Kidney (tissue), 22 donors: ENCODE measurements at places on chromosomes 7 and 10.
A peak's percentile ranks its signal among the peaks of the same experiment; 100 is the strongest.

DNA sequence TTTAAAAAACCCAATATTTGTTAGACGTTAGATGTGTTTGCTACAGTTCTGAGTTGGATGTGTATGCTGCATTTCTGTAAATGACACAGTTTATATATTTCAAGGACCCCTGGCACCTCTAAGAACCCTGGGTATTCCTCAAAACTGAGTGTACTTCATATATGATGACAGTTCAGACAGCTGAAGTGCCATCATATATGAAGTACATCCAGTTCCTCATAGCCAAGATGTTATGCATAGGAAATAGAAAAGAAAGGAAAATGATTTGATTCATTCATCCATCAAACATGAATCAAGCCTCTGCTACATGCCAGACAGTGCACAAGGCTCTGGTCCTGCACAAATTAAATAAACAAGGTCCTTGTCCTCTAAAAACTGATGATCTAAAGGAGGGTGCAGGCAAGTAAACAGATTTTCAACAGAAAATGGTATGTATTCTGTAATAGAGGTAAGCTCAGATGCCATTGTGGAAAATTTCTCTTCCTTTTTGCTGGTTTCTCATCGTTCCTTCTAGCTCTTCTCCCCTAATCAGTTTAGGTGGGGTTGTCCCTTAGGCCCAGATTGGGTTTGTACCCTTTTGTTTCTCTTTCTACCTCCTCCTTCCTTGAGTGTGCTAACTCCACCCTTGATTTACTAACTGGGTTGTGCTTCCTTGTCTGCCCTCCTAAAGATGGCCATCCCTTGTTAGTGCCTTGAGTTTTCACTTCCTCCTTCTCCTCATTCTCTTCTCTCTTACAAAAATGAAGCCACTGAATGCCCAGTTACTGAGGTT lies 25.3 kb upstream of the SMIM30 start:
- DNase-seq: no peak

- DNase-seq: no peak
Measured at GRCh38 chr10:88313878-88314277, 269.2 kb downstream of the RNLS start.

DNA sequence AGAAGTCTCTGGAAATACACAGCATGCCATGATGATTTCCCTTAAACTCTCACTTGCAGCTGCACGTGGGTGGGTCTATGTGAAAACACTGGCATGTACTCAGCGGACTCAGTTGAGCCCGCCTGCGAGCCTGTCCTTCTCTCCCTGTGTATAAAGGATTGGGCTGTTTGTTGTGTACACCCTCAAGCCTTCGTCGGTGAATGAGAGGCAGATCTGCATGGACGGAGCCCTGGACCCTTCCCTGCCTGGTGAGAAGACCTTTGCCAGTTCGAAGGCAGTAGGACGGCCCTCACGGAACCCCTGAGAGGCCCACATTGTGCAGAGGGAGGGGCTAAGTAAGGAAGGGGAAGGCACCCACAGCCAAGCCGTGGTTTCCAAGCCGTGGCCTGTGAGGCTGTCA lies 121.2 kb downstream of the WDFY4 start:
- no peak for DNase-seq

GRCh38 chr10:75825235-75825634 lies 393.8 kb downstream of the LRMDA start:
- DNase-seq: peak; percentile 22

DNA sequence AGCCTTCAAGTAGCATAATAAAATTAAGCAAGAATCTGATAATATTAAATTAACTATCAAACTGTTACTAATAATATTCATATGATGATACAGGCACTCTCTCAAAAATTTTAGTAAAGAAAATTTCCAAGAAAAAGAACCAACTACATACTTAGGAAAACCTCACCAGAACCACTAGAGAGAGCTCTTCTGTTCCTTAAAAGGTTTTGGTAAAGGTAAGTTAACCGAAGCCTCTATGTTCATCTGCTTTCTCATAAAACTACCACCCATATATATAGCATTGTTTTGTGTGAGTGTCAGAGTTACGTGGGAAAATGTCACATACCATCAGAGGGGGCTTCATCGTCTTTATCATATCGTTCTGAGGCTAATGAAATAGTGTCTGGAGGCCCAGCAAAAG lies 20.7 kb downstream of the SKAP2 start:
- DNase-seq: no peak

- DNase-seq: no peak
Measured at GRCh38 chr7:17524746-17525145, 226.3 kb downstream of the AHR start.

- no peak for DNase-seq
Measured at GRCh38 chr10:66228887-66229286, 696.9 kb upstream of the LRRTM3 start.

GRCh38 chr7:116786791-116787443 lies 75.5 kb upstream of the CAPZA2 start:
- no peak for DNase-seq

DNA sequence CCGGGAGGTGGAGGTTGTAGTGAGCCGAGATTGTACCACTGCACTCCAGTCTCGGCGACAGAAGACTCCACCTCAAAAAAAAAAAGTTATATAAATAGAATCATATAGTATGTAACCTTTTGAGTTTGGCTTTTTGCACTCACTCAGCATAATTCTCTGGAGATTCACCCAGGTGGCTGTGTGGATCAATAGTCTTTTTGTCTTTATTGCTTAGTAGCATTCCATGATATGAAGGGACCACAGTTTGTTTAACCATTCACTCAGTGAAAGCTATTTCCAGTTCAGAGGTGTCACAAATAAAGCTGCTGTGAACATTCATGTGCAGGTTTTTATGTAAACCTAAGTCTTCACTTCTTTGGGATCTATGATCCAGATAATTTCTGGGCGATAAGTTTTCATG lies 167.7 kb downstream of the PKD1L1 start:
- DNase-seq: no peak

GRCh38 chr7:148266795-148267194 lies 323.8 kb upstream of the C7orf33 start:
- no peak for DNase-seq

DNA sequence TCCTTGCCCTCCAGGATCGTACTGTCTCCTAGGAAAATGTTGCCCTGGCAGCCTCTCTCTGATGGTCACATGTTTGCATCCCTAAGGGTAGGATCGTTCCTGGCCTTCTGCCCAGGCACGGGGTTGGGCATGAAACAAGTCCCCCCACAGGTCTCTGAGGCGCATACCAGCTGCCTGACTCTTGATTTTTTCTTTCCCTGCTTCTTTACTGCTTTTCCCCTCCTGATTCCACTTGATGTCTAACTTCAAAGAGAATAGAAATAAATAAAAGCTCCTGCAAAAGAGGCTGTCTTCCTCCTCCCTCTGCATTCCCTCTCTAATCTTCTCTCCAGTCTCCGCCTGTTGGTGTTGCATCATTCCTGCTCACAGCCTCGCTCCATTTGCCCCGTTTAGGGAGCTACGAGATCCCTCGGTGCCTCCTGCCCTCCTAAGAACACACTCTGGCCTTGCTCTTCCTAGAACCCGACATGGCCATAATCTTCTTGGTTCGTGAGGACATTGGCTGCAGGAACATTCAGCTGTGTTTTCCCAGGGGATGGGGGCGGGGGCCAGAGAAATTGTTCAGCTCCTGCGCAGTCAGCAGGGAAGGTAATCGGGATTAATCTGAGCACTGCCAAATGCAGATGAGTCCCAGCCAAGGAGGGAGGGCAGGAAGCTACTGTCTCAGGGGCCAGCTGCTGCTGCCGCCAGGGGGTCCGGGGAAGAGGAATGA lies 26.0 kb downstream of the LEP start:
- DNase-seq: peak; percentile 67
